Transverse colon (tissue), 4 donors: ENCODE measurements at places on chromosomes 6 and 20. TPM values are rescaled to one million over a fixed set of nuclear protein-coding genes. Genes with fewer than 3 reads are reported as not detected.

GRCh38 chr20:50551288-50551687 is 41.1 kb downstream of the PTPN1 start:
- peaks cover 5% of the 10 kb centered on the region for H3K4me1 ChIP-seq
- H3K27me3 ChIP-seq: no peaks in the 10 kb centered on the region
- DNase-seq: no peak
- H3K36me3 ChIP-seq: no peaks in the 10 kb centered on the region

The VIP gene
- total RNA-seq: 12.8 TPM

DNA sequence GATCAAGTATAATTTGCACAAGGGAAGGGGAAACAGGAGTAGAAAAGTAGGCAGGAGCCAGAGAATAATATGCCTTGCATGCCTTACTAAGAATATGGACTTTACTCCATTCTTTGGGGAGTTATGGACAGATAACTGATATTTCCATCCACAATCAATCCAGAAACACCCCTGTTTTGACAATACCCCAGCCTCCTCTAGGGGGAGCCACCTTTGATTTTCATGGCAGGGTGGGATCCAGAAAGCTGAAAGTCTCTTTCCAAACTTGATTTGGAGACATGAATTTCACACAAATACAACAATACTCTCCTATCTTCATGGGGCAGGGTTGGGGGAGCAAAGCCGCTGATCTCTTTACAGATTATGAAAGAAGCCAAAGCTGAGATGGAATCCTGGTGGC is 404.1 kb downstream of the FOXA2 start:
- no peak overlapping the region for H3K27ac ChIP-seq
- no peaks in the 10 kb centered on the region for H3K4me1 ChIP-seq
- no peaks in the 10 kb centered on the region for H3K27me3 ChIP-seq

The ADGRG6 gene
- total RNA-seq: 75.2 TPM

DNA sequence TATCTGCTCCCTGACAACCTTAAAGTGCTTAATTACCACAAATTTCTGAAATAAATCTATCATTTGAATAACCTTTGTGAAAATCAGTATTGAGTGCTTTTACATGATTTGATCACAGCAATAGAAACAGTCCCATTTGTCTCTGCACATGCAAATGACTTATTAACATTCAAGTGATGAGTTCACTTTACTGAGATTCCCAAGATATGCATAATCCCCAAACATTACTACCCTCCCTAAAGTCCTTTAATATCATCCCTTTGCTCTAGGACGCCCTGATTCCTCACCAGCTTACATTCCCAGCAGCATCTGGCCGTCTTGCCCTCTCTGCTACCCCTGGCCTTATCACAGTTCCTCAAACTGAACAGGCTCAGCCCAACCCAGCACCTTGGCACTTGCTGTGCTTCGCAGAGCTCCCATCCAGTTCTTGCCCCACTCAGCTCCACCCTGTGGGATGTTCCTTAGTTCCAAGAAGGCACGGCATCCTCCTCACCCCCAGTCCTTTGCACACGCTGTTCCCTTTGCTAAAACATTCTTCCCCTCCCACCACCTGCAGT is 347.5 kb downstream of the PREX1 start:
- no peak overlapping the region for H3K27ac ChIP-seq
- no peaks in the 10 kb centered on the region for H3K4me1 ChIP-seq
- H3K27me3 ChIP-seq: peaks cover 23% of the 10 kb centered on the region

The SLC22A1 gene
- total RNA-seq: 1.7 TPM

The C20orf204 gene
- not detected for total RNA-seq

The SYCP2 gene
- total RNA-seq: 1.1 TPM

- DNase-seq: no peak
- H3K27ac ChIP-seq: no peak overlapping the region
- no peaks in the 10 kb centered on the region for H3K4me1 ChIP-seq
- no peaks in the 10 kb centered on the region for H3K36me3 ChIP-seq
- H3K27me3 ChIP-seq: no peaks in the 10 kb centered on the region
Observed at GRCh38 chr6:137717074-137718073, 149.7 kb upstream of the TNFAIP3 start.

- H3K27ac ChIP-seq: peak overlapping the region; percentile 53
- no peaks in the 10 kb centered on the region for H3K36me3 ChIP-seq
- H3K27me3 ChIP-seq: no peaks in the 10 kb centered on the region
- no peak overlapping the region for H3K4me3 ChIP-seq
Observed at GRCh38 chr6:31489086-31489485, 8.9 kb upstream of the MICB start.

DNA sequence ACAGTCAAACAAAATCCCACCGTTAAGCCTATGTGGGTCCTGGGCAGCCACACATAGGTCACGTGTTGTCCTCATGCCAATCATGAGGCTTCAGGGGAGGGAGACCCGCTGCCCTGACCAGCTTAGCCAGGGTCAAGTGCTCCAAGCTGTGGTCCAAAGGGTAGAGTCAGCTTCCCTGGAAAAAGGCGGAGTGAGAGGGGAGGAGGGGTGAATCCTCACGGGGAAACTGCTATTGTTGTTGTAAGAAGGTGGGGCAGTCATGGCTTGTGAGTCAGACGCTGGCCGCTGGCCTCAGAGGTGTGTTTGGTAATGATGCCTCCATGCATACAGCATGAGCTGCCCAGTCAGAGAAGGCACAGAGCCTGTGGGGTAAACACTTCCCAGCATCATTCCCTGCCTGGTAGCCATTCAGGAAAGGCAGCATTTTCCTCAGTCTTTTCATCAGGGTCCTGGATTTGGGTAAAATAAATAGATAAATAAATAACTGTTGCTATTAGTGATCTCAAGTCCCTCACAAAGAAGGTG is 8.7 kb downstream of the CST3 start:
- peaks cover 8% of the 10 kb centered on the region for H3K36me3 ChIP-seq
- H3K4me3 ChIP-seq: no peak overlapping the region
- H3K27ac ChIP-seq: peak overlapping the region; percentile 59
- no peaks in the 10 kb centered on the region for H3K27me3 ChIP-seq
- peaks cover 4% of the 10 kb centered on the region for H3K4me1 ChIP-seq
- peak; percentile 80 for DNase-seq

GRCh38 chr6:2793534-2794151 is 28.4 kb downstream of the WRNIP1 start:
- H3K36me3 ChIP-seq: no peaks in the 10 kb centered on the region
- peak overlapping the region; percentile 49 for H3K27ac ChIP-seq
- peak; percentile 54 for DNase-seq
- H3K27me3 ChIP-seq: no peaks in the 10 kb centered on the region
- no peak overlapping the region for H3K4me3 ChIP-seq
- peaks cover 40% of the 10 kb centered on the region for H3K4me1 ChIP-seq

DNA sequence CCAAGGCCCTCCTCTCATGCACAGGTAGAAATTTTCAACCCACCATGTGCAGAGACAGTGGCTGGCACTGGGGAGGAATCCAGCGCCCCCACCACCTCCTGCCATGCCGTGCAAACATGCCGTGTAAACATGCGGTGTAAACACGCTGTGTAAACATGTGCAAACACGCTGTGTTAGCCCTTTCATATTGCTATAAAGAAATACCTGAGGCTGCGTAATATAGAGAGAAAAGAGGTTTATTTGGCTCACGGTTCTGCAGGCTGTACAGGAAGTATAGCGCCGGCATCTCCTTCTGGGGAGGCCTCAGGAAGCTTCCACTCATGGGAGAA is 218.3 kb downstream of the TAF4 start:
- no peak overlapping the region for H3K27ac ChIP-seq
- no peaks in the 10 kb centered on the region for H3K4me1 ChIP-seq
- peaks cover 3% of the 10 kb centered on the region for H3K27me3 ChIP-seq
- H3K36me3 ChIP-seq: no peaks in the 10 kb centered on the region
- no peak overlapping the region for H3K4me3 ChIP-seq
- no peak for DNase-seq

The ZBTB12 gene
- 0.14 TPM for total RNA-seq

DNA sequence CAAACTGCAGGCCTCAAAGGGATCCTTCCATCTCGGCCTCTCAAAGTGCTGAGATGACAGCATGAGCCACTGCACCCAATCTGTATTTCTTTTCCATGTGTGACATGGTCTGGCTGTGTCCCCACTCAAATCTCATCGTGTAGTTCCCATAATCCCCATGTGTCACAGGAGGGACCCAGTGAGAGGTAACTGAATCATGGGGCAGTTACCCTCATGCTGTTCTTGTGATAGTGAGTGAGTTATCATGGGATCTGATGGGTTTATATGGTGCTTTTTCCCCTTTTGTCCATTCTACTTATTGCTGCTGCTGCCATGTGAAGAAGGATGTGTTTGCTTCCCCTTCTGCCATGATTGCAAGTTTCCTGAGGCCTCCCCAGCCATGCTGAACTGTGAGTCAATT is 10.3 kb upstream of the BRPF3 start:
- no peaks in the 10 kb centered on the region for H3K36me3 ChIP-seq
- no peak for DNase-seq
- H3K27me3 ChIP-seq: no peaks in the 10 kb centered on the region

The CARMIL1 gene
- total RNA-seq: 70.3 TPM

DNA sequence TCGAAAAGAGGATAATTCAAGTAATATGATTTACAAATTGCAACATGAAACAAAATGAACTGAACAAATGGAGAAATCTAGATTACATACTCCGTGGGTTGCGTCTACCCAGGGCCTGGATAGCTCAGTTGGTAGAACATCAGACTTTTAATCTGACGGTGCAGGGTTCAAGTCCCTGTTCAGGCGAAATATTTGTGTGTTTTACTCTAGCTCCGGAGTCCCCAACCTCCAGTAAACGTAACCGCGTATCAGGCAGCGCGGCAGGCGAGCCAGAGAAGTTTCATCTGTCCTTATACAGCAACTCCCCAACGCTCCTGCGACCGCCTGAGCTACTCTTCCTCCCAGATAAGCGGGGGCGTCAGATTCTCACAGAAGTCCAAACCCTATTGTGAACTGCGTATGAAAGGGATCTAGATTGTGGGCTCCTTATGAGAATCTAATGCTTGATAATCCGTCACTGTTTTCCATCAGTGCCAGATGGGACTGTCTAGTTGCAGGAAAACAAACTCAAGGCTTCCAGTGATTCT is 176.1 kb downstream of the TRIM27 start:
- no peaks in the 10 kb centered on the region for H3K36me3 ChIP-seq
- no peak overlapping the region for H3K4me3 ChIP-seq
- DNase-seq: no peak

- H3K4me1 ChIP-seq: no peaks in the 10 kb centered on the region
- H3K36me3 ChIP-seq: no peaks in the 10 kb centered on the region
- no peak overlapping the region for H3K4me3 ChIP-seq
- no peak overlapping the region for H3K27ac ChIP-seq
- DNase-seq: no peak
- peaks cover 7% of the 10 kb centered on the region for H3K27me3 ChIP-seq
Observed at GRCh38 chr6:38708496-38708895, 5.6 kb upstream of the GLO1 start.

DNA sequence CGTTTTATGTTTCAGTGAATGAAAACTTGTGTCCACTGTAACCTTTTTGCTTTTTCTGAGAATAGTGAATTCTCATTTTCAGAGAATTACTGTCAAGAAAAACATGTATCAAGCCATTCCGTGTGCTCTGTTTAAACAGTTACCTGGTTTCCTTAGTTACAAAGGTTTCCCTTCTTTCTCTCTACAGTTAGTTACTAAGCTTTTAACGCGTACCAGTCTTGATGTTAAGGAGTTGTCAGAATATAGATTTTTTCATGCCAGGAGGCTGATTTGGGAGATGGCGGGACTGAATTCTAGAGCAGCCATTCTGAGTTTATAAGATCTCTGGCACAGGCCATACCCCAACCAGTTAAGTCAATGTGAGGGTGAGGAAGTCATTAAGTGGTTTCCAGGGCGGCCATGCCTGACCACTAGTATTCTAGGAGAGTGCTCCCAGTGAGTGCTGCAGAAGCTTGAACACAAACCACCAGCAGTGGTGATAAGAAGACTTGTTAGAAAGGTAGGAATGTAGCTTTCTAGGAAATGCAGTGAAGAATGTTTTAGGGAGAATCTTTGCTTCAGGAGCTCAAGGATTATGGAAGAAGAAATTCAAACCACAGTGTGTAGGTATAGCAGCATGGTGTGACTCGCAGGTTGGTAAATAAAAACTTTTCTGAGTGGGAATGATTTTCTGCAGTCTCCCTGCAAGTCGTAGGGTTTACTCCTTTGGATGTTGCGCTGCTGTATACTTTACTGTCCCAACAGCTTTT is 112.9 kb downstream of the JARID2 start:
- H3K4me3 ChIP-seq: no peak overlapping the region
- H3K27ac ChIP-seq: no peak overlapping the region
- peaks cover 28% of the 10 kb centered on the region for H3K4me1 ChIP-seq
- no peaks in the 10 kb centered on the region for H3K27me3 ChIP-seq
- no peaks in the 10 kb centered on the region for H3K36me3 ChIP-seq
- DNase-seq: no peak

- no peak for DNase-seq
- no peaks in the 10 kb centered on the region for H3K36me3 ChIP-seq
- H3K27ac ChIP-seq: no peak overlapping the region
- no peak overlapping the region for H3K4me3 ChIP-seq
- no peaks in the 10 kb centered on the region for H3K4me1 ChIP-seq
Observed at GRCh38 chr6:105509506-105510331, 106.8 kb upstream of the PREP start.

The ELMO2 gene
- total RNA-seq: 13.5 TPM

DNA sequence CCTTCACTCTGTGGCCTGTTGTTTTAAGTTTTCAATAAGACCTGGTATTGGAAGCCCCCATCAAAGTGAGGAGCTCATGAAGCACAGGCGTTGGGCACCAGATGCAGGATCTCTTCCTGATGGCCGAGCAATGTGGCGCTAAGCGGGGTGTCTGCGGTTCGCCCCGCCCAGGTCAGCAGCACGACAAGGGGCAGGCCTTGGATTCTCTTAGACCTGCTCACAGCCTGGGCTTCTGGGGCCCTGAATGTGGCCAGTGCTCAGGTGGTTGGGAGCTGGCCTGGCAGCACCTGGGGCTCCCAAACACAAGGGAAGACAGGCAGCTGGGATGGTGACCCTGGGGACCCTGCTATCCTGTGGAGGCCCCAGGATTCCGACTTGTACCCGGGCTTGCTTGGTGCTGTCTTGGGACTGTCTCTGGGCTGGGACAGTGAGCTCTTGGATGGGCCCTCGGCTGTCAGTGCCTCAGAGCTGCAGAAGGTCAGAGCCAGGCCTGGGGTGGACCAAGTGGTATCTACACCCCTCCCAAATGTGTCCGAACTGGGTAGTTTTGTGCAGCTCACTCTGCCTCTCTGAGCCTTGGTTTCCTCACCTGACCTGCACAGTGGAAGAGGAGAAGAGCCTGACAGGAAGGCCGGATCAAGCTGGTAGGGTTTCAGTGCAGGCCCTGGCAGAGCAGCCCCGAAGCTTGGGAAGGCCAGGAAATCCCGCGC is 69.1 kb downstream of the PHACTR3 start:
- DNase-seq: no peak
- H3K36me3 ChIP-seq: no peaks in the 10 kb centered on the region
- H3K27ac ChIP-seq: no peak overlapping the region
- no peak overlapping the region for H3K4me3 ChIP-seq
- no peaks in the 10 kb centered on the region for H3K27me3 ChIP-seq
- no peaks in the 10 kb centered on the region for H3K4me1 ChIP-seq

DNA sequence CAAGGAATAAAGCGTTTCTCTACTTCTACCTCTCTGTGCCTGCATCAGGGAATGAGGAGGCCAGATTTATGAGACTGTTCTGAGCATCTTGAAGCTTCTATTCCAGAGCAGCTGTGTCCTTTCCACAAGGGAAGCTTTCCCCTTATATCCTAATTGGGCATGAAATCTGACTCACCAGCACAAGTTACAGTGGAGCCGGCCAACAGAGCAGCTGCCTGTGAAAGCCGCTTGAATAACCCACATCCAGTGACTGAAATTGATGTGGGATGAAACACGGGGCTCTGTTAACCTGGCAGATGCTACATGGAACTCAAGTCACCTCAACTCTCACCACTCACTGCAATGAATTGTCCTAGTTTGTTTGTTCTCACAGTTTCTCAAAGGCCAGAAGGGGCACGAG is 400.3 kb downstream of the TFAP2A start:
- H3K27ac ChIP-seq: no peak overlapping the region
- no peaks in the 10 kb centered on the region for H3K36me3 ChIP-seq
- no peaks in the 10 kb centered on the region for H3K4me1 ChIP-seq
- no peak overlapping the region for H3K4me3 ChIP-seq
